ENCODE measurements at places on chromosomes 2 and 18.

DNA sequence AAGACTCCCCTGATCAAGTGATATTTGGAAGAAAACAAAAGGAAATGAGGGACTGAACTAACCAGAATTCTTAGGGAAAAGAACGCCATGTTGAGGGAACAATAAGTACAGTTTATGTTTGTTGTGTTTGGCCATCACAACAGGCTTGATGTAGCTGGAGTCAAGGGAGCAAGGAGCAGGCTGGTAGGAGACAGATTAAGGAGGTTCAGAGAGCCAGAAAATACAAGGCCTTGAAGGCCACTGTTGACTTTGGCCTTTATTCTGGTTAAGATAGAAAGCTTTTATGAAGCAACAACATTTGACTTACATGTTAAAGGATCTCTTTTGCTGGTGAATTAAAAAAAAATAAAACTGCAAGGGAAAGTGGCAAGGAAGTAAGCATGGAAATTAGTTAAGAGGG lies 754.1 kb upstream of the SLC8A1 start:
- DNase-seq: no peak

DNA sequence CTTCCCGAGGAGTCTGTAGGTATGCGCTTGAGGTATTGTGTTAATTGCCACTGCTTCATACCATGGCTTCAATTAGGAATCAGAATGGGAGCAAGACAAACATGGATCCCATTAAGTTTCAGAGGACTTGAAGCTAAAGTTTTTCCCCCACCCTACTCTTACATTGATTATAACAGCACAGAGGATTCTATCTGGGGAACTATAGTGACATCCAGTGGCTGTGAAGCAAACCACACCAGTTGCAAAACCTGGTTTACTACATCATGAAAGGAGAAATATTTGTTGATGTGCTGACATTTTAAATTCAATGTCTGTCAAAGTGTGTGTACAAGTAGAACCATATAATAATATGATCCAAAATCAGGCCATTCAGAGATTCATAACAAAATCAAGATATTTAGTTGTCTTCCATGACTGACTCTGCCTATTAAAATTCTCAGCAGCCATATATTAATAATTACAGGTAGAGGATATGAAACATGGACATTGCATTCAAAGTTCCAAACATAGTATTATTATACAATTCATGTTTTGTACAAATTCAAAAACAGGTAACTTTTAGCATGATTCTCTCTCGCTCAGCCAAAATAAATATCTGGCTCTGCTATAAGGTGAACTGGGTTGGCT lies 82.9 kb downstream of the GRB14 start:
- peak; percentile 12 for DNase-seq

DNA sequence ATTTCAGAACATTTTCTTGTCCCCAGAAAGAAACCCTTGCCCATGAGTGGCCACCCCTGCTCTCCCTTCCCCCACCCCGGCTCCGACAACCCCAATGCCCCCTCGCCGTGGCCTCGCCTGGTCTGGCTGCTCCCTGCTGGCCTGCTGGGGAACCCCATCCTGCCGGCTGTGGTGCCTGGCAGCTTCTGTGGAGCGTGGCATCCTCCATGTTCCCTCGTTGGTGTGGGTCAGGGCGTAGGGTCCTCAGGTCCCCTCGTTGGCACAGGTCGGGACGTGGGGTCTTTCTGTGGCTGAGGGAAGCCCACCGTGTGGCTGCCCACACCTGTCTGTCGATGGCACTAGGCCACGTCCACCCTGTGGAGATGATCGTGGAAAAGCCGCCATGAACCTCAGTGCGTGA lies 61.9 kb downstream of the NFATC1 start:
- DNase-seq: no peak

- DNase-seq: no peak
Observed at GRCh38 chr2:231127936-231128335, 3.1 kb upstream of the HTR2B start.

- DNase-seq: no peak
Observed at GRCh38 chr2:194079989-194080388, 1577.0 kb upstream of the SLC39A10 start.

DNA sequence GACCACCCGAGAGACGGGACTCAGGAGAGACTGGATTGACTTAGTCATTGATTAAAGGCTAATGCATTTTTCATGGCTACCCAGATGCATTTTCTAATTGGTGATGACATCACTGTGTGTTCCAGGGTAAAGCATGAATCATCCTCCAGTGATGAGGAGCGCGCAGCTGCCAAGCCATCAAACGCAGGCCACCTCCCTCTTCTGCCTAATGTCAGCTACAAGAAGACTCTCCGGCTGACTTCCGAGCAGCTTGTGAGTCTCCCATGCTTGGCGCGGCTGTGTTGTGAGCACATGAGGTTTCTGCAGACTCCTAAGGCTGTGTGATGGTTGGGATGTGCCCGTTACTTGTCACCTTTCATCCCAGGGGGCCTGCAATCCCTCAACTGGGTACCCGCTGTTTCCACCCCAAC lies 56.4 kb downstream of the LPIN1 start:
- no peak for DNase-seq

DNA sequence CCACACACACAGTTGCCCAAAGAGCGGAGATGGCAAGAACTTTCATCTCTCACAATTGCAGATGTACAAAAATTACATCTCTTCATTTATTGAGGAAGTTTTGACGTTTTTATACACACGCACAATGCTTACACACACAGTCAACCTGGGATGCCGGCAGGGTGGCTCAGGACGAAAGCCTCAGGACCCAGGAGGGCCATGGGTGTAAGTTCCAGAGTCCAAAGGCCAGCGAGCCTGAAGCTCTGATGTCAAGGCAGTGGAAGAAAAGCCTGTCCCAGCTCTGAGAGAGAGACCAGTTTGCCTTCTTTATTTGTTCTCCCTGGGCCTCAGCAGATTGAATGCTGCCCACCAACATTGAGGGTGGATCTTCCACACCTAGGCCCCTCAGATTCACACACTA lies 10.1 kb downstream of the AMER3 start:
- DNase-seq: no peak

DNA sequence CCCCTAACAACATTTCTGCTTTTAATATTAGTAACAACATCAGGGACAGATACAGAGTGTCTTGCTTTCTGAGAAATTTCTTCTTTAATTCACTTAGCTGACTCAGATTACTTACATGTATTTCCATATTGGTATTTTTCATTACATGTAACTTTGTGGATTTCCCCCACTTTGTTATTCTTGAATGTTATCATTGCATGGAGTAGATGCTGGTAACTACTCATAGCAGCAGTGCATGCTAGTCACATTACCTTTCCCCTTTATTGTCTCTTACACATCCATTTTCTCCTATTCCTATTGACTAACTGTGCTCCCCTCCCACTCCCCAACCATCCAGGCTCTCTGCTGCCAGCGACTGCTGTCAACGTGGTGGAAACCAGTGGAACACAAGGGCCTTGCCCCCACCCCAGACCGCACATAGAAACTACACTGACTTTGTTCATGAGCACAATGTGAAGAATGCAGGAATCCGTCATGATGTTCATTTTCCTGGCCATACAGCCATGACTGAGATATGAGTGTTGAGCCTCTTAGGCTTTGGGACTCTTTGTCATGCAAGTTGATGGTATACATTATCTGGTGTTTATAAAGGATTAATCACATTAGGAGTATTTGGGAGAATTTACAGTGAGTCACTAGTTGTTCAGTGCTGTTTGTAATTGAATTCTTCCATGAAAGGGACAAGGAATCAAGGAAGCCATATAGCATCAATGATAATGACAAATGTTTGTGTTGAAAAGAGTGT lies 91.0 kb downstream of the EPB41L5 start:
- no peak for DNase-seq

DNA sequence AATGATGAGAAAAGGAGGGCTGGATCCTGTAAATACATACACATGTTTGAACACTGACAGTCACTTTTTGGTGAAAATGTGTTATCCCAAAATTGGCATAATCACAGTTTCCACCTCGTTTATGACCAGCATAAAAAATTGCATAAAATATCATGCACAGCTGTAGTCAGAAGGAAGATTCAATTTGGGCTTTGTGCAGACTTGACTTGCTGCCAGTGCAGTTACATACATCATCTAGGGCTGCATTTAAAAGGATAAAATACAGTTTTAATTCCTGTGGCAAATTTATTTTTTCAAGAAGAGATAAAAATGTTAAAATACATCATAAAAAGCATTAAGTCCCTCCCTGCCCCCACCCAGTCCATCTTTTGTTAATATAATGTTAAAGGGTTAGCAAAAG lies 103.8 kb downstream of the VWC2L start:
- no peak for DNase-seq

- DNase-seq: no peak
Observed at GRCh38 chr18:23188068-23188760, 52.9 kb downstream of the CABLES1 start.

DNA sequence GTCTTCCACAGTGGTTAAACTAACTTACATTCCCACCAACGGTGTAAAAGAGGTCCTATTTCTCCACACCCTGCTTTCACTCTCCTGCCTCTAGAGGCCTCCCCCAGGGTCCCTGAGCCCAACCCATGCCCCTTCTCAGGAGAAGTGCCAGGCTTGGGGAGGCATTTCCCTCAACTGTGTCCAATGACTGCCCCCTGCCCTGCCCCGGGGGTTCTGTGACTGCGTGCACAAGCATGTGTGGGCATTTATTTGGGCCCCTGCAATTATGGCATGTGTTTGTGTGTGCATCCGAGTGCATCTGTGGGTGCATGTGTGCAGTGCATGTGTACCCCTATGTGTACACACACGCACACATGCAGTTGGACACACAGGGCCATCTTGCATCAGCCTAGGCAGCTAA lies 57.3 kb downstream of the INHBB start:
- DNase-seq: no peak

DNA sequence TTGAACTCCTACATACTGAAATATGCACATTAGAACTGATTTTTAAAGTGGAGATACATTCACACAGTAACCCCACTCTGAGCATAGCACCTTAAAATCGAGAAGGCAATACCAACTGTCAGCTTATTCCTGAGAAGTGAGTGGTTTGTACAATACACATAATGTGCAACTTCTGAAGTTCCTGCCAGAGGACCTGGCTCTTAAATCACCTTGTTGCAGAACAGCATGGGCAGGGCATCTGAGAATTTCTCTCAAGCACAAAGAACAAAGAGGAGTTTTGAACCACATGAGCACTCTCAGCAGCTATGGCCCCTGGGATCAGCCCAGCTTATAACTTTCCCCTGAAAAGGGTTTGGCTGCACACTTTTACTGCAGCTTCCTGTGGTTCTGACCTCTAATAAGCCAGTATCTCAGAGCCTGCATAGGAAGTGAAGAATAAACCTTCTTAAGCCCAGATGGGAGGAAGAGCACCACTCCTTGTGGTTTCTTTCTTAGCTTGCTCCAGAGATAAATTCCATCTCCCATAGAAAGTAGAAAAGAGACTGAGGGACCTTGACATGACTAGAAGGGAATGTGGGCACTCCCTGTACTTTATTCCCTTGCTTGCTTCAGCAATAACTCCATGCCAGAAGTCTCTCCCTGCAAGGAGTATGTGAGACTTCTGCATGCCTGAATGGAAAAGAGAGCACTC lies 862.3 kb downstream of the SUCLG1 start:
- no peak for DNase-seq

DNA sequence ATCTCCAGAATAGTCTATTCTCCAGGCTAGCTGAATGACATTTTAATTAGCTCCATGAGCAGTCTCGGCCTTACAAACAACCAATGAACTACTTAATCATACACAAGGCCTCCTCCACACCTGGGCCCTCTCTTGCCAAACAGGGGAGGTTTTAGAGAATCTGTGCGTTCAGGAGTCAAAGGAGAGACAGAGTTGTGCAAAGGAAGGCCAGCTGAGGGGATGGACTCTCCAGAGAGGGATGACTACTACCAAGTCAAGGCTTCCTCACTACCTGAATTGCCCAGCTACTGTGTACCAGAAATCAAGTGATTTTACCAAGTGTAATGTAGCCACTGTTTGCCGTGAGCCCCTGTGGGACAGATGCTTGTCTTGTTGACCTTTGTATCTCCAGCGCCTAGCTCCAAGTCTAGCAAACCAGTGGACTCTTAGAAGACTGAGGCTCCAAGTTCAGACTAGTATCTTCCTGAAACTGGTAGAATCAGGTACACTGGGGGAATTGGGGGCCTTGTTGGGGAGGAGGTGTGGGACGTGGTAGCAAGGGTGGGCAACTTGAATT lies 123.1 kb upstream of the STON1 start:
- no peak for DNase-seq

DNA sequence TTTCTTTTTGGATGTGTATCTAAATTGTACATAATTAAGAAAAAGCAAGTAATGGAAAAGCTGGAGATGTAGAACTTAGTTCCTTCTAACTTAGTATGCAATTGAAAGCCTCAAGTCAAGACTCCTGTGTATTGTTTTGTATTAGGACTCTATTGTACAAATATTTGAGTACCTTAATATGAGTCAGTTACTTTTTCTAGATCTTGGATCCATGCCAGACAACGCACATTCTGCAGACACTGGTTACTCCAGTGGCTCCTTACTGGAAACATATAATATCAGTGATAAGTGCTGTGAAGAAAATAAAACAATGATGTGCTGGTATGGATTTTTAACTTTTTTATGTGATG lies 1.5 kb downstream of the SLC39A10 start:
- no peak for DNase-seq

GRCh38 chr18:46322411-46322891 lies 218.3 kb downstream of the HAUS1 start:
- DNase-seq: no peak

DNA sequence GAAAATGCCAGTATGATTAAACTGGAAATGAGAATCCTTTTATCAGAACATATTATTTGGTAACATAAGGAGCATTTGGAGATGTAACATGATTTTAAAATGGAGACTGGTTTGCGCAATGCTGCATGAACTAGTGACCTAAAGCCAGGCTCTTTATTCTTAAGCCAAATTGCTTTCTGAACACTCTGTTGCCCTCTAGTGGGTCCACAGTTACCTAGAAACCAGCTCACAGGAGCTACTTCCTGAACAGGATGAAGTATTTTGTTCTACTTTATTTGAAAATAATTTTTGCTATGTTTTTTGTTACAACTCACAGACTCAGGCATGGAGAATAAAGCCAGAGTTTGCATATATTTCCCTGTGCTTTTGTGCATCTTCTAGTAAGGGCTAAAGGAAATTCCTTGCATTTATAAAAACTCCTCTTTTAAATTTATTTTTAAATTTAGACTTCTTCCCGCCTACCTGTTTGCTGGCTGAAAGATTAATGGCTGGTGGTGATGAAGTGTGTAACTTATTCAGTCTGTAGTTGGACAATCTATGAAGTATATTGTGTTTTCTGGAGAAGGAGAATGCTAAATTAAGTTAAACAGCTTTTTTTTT lies 146.7 kb downstream of the PARD3B start:
- DNase-seq: peak; percentile 50

DNA sequence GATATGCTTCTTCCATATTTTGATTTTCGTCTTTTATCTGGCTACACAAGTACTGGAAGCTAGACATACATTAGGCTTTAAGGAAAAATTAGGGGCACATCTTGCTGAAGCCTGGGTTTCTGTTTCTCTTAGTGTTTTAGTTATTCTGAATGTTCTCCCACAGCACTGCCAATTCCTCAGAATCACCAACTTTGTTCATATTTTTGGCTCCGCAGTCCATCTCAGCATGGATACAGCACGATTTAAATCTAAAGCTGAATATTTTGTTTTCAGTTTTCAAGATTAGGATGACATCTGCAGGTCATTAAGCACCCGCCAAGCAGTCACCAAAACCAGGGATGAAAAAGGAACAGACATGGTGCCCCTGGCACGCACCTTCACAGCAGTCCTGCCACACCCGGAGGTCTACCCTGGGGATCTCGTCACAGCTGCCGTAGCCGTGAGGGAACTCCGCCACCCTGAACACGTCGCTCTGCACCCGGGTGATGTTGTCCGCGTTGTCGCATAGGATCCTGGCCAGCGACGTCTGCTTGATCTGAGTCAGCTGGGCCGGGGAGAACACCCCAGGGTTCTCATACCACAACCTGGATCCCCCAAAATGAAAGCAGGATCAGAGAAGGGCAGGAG lies 101.2 kb downstream of the PXDN start:
- no peak for DNase-seq

Data from Jurkat, Clone E6-1 (cell line).